Liver (tissue), 10 donors: ENCODE measurements at places on chromosomes 7 and 10. TPM values are rescaled to one million over a fixed set of nuclear protein-coding genes. Genes with fewer than 3 reads are reported as not detected.

The TAS2R4 gene
- 3.2 TPM for total RNA-seq

The NPSR1 gene
- total RNA-seq, result not detected

The LRRD1 gene
- total RNA-seq, result not detected

The PALD1 gene
- 1.7 TPM for total RNA-seq

The SUN3 gene
- not detected for total RNA-seq

The SPAM1 gene
- not detected for total RNA-seq

The LEP gene
- total RNA-seq, result not detected

The LGI1 gene
- total RNA-seq, result not detected

The ACBD5 gene
- total RNA-seq, result 39.7 TPM

The TCERG1L gene
- total RNA-seq, result not detected

The MACC1 gene
- total RNA-seq, result 0.93 TPM

The TAS2R60 gene
- not detected for total RNA-seq

The IKZF1 gene
- 9.8 TPM for total RNA-seq

The AKR1B1 gene
- 10.8 TPM for total RNA-seq

The LRIT1 gene
- total RNA-seq, result not detected

The GPC2 gene
- total RNA-seq, result 0.33 TPM

The ETV1 gene
- 3.4 TPM for total RNA-seq

The SH2B2 gene
- 1.0 TPM for total RNA-seq

The EBLN1 gene
- not detected for total RNA-seq

The DYNC1I1 gene
- 0.28 TPM for total RNA-seq

The VTI1A gene
- 13.4 TPM for total RNA-seq

The STEAP1B gene
- 0.28 TPM for total RNA-seq

The SPDYE5 gene
- total RNA-seq, result not detected

The NACAD gene
- 0.08 TPM for total RNA-seq

The MKX gene
- not detected for total RNA-seq

The ZNF365 gene
- under 0.01 TPM for total RNA-seq

The LRRC4 gene
- 2.7 TPM for total RNA-seq

The CHST3 gene
- 1.1 TPM for total RNA-seq

The FOXK1 gene
- 8.5 TPM for total RNA-seq

The SKIDA1 gene
- total RNA-seq, result 2.3 TPM

The NUTM2B gene
- total RNA-seq, result 0.25 TPM

The DRGX gene
- total RNA-seq, result not detected

The KEL gene
- 81.0 TPM for total RNA-seq

The MKI67 gene
- 54.5 TPM for total RNA-seq

The PTN gene
- 4.8 TPM for total RNA-seq
